ENCODE measurements at places on chromosomes 16 and 17.

DNA sequence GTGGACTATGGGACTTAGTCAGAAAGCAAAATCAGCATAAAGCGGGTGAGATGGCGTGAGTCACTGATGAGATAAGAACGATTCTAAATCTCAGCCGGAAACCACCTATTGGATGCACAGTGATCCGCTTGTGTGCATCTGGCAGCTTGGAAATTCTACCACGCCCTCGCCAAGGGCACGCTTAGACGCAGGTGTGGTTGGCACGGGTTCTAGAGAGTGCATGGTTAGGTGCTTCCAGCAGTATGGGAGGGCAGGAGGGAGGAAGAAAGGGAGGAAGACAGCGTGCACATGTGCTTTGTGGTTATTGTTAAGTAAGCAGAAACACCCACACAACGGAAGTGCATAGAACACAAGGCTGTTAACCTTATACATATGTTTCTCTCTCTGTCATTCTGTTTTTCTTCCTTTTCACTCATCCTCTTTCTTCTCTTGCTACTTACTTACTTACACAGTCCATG, 374.0 kb upstream of the ASIC2 start:
- peak; percentile 25 for DNase-seq

- no peak for DNase-seq
Measured at GRCh38 chr16:69145658-69146057, 13.2 kb downstream of the UTP4 start.

GRCh38 chr17:78771758-78772382, 10.2 kb downstream of the CYTH1 start:
- DNase-seq, result no peak

DNA sequence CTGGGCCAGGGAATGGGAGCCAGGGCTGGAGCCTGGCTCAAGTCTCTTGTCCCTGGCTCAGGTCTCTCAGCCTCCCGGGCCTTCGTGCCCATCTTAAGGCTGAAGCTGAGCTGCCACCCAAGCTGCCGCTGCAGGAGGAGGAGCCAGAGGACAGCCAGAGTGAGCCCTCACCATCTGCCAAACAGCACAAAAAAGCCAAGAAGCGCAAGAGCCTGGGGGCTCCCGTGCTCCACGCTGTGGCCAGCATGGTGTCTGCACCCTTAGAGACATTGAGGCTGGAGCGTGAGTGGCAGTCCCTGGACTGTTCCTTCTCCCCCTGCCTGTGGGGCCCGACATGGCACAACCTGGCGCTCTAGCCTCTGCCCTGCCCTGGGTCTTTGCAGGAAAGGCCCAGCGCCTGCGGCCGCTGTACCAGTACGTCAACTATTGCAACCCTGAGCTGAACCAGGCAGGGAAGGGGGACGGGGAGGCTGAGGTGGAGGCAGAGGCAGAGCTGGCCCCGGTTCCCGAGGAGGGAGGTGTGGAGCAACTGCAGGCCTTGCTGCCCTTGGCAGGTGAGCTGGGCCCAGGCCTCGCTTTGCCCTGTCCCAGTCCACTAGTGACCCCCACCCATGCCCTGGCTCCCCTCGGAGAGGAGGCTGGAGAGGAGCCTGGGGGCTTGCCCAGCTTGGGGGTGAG, 1.3 kb downstream of the C16orf86 start:
- peak; percentile 98 for DNase-seq

- DNase-seq, result no peak
Measured at GRCh38 chr16:47377154-47377553, 83.7 kb downstream of the ITFG1 start.

GRCh38 chr16:22300427-22301071, 3.3 kb downstream of the POLR3E start:
- DNase-seq, result peak; percentile 65

DNA sequence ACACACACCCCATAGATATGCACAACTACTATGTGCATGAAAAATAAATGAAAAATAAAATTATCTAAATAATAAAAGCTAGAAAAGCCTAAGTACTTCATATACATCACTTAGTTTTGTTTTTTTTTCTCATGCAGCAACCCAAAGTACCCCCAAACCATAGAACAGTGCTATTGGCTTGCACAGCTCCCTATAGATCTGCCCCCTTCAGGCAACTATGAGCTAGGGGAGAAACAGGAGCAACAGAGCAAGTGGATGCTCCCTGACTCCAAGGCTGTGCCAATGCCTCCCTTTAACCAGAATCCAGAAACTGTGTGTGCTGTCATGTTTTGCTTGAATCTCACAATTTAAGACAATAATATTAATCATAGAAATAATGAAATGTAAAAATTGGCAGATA, 605.5 kb downstream of the TOX3 start:
- DNase-seq, result no peak

DNA sequence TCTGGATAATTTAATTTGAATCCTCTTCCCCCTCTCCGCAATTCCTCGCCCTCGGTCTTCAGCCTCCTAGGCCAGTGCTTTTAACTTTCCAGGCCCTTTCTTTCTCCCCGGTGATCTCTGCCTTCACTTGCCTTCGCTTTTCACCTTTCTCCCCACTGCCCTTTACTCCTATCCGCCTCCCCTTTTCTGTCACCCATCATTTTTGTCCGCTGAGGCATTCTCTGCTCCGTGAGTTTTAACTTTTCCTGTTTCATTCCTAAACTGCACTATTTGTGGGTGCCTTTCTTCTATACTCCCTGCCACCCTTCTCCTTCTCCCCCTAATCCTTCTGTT, 729 bp downstream of the LONP2 start:
- no peak for DNase-seq

- peak; percentile 85 for DNase-seq
Measured at GRCh38 chr17:8163978-8164814, 1.4 kb upstream of the VAMP2 start.

DNA sequence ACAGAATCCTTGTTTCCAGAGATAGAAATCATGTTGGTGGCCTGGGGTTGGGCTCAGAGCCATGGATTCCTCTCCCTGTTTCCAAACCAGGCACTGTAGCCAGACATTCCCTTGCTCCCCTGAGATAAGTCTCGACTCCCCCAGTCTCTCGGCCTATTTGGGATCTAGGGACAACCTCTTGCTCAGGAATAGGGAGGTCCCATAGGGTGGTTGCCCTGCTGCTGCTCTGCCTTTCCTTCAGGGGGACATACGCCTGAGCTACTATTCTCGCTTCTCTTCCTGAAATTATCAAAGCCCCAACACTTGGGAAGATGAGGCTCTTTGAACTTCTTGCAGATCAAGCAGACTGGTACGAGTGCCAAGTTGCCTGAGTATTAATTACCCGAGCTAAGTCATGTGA, 58.0 kb downstream of the TBX4 start:
- DNase-seq, result no peak

DNA sequence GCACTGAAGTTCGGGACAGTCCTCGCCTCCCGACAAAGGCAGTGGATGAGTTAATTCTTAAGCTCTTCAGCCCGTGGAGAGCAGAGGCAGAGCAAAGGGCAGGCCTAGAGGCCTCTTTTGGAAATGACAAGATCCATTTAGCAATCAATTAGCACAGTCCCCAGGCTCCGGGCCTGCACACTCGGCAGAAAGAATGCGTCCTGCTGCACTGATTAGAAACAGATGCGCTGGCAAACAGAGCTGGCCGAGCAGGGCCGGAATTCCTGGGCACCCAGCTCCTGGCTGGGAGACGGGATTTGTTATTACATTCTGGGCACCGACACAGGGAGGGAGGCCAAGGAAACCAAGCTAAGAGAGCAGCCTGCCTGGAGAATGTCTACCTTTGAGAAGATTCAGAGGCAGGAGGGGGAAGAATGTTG, 162.9 kb downstream of the COPRS start:
- DNase-seq, result no peak

GRCh38 chr17:30074730-30075129, 41.9 kb upstream of the NSRP1 start:
- no peak for DNase-seq

- DNase-seq, result no peak
Measured at GRCh38 chr17:82012640-82013295, 9.9 kb downstream of the CENPX start.

DNA sequence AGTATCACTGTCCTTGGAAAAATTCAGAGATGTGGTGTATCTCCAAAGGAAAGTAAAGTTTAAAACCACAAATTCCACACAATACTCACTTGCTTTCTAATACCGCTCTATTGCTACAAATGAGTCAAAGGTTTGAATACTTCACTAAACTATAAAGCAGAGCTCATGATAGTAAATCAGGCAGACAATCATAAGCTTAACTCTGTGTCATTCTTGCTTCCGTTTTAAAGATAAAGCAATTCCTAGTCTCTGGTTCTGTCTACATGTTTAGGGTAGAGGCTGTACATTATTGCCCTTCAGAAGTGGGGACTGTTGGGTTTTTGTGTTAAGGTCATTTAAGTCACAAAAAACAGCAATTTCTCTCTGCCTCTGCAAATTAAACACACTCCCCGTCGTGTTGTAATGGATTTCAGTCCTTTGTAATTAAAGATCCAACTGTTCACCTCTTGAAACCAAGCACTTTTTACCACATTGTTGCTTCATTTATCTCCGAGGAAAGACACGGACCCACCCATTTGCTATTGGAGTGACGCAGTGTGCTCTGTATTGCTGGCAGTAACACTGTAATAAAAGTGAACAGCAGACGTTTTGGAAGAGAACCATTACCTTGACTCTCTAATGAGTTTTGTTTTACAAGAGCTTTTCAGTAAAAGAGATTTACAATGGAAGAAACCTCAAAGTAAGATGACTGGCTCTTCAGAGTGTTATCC, 83.1 kb upstream of the CNTNAP4 start:
- DNase-seq, result no peak

- DNase-seq, result no peak
Measured at GRCh38 chr17:46126840-46127239, 66.4 kb downstream of the KANSL1 start.

- DNase-seq, result no peak
Measured at GRCh38 chr16:69767459-69768229, 5.5 kb downstream of the WWP2 start.

GRCh38 chr17:62653002-62653825, 25.7 kb downstream of the MRC2 start:
- peak; percentile 89 for DNase-seq

Data from NB4 (cell line).